Aorta (tissue), 5 donors: ENCODE measurements at places on chromosomes 1 and 21. TPM values are rescaled to one million over a fixed set of nuclear protein-coding genes. Genes with fewer than 3 reads are reported as not detected.

The EDN2 gene
- total RNA-seq = 1.5 TPM

DNA sequence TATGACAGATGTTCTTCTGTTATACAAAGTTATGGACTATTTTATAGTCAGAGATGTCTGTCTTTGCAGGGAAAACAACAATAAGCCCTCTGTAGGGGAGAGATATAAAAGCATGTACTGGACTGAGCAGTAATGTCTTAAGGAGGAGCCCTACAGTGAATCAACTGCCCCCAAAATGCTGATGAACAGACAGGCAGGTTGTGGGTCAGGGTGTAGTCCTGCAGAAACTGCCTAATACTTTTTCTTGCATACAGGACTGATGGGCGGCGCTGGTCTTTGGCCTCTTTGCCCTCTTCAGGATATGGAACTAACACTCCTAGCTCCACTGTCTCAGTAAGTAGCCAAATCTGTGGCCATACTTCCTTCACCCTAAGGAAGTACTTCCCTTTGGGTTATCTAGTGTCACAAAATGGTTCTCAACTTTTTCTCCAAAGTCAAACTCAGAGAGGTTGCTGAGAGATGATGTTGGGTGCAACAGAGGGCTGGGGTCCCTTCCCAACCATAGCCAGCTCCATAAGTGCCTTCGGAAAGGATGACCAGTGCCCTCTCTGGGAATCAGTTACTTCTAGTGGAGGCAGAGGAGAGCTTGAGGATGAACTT lies 129.8 kb downstream of the PIK3R3 start:
- no peaks in the 10 kb centered on the region for H3K27me3 ChIP-seq
- peaks cover 9% of the 10 kb centered on the region for H3K36me3 ChIP-seq
- H3K4me3 ChIP-seq = no peak overlapping the region
- no peak overlapping the region for H3K27ac ChIP-seq
- H3K4me1 ChIP-seq = no peaks in the 10 kb centered on the region

The CHI3L2 gene
- total RNA-seq = 7.8 TPM

DNA sequence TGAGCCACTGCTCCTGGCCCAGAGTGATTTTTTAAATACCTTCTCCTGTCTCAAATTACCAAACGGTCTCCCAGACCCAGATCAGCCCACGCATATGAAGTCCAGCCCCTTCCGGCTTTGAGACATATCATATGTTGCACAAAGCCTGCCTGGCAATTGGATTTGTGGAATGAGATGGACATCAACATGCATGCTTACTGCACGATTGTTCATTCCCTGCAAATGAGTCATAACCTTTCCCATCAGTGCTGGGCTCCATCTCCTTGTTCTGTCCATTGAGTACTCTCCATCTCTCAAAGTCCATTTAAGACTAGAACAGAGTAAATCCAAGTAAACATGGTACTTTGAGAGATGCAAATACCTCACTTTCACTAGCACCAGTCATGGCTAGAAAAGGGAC lies 612.2 kb upstream of the USP24 start:
- H3K4me1 ChIP-seq = no peaks in the 10 kb centered on the region
- no peaks in the 10 kb centered on the region for H3K36me3 ChIP-seq
- no peak overlapping the region for H3K27ac ChIP-seq
- no peak for DNase-seq

- no peak overlapping the region for H3K27ac ChIP-seq
- peaks cover 3% of the 10 kb centered on the region for H3K36me3 ChIP-seq
- DNase-seq = no peak
- no peak overlapping the region for H3K4me3 ChIP-seq
- H3K27me3 ChIP-seq = no peaks in the 10 kb centered on the region
- peaks cover 2% of the 10 kb centered on the region for H3K4me1 ChIP-seq
These were observed 168.7 kb downstream of the RUNX1 start for GRCh38 chr21:34880401-34880800.

DNA sequence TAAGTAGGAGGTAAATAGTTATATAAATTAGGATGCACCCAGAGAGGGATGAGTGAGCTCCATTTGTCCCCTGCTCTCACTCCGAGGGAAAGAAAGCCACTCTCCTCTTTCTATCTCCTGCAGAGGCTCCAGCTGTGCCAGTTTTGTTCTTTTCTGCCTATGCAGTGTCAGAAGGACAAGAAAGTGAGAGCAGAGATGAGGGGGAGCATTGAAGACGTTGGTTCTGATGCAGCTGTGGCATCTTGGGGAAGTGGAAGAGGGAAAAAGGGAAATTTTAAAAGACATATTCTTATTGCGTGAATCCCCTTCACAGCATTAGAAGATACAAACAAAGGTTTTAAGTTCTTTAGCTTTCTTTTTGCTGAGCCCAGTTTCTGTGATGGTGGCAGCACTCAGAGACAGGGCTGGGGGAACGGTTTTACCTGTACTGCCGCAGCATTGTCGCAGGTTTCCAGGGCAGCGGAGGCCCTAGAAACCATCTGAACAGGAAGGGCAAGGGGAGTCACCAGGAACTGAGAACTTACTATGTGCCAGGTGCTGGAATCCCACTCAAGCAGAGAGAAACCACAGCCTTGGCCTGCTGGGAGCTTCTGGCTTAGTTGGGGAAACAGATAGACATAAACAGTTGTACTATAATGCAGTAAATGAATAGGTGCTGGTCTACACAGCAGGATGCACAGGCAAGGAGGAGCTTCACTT lies 44.9 kb upstream of the USP24 start:
- H3K36me3 ChIP-seq = no peaks in the 10 kb centered on the region
- no peak overlapping the region for H3K4me3 ChIP-seq
- DNase-seq = no peak
- no peaks in the 10 kb centered on the region for H3K4me1 ChIP-seq
- H3K27me3 ChIP-seq = no peaks in the 10 kb centered on the region

- no peaks in the 10 kb centered on the region for H3K4me1 ChIP-seq
- peak; percentile 79 for DNase-seq
- H3K27me3 ChIP-seq = no peaks in the 10 kb centered on the region
- H3K36me3 ChIP-seq = no peaks in the 10 kb centered on the region
- no peak overlapping the region for H3K27ac ChIP-seq
- peak overlapping the region; percentile 24 for H3K4me3 ChIP-seq
These were observed 13.2 kb downstream of the KLHDC8A start for GRCh38 chr1:205343431-205344065.

DNA sequence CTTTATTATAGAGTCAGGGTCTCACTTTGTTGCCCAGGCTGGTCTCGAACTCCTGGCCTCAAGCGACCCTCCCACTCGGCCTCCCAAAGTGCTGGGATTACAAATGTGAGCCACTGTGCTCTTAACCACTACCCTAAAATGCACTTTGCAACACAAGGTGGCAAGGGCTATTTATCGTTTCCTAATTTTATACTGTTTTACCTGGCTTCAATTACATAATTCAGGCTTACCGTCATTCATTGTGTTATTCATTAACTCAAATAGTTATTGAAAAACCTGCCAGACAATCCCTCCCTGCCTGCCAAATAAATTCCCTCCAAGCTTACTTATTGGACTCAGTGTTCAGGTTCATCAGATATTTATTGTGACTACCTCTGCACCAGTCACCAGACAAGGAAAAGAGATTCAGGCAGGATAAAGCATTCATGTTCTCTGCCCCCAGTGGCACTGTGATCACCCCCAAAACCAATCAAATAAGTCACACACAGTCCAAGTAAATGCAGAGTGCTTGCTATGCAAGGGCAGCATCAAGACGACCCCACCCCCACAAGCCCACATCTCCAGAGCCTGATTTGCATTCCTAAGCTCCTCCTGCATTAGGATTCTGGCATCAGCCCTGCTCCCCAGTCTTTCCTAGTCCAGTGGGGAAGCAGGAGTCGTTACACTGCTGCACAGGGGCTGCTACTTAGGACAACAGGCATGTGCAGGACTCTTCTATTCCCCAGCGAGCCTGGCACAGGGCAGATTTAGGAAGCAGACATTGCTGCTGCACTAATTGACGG lies 8.1 kb downstream of the PAQR7 start:
- no peaks in the 10 kb centered on the region for H3K36me3 ChIP-seq
- H3K4me1 ChIP-seq = no peaks in the 10 kb centered on the region
- H3K27me3 ChIP-seq = no peaks in the 10 kb centered on the region
- H3K27ac ChIP-seq = no peak overlapping the region
- no peak overlapping the region for H3K4me3 ChIP-seq

The CROCC gene
- 34.1 TPM for total RNA-seq

- H3K4me3 ChIP-seq = no peak overlapping the region
- no peaks in the 10 kb centered on the region for H3K4me1 ChIP-seq
- H3K36me3 ChIP-seq = no peaks in the 10 kb centered on the region
- no peak for DNase-seq
- H3K27ac ChIP-seq = no peak overlapping the region
- no peaks in the 10 kb centered on the region for H3K27me3 ChIP-seq
These were observed 49.7 kb upstream of the GFI1 start for GRCh38 chr1:92536211-92536979.

DNA sequence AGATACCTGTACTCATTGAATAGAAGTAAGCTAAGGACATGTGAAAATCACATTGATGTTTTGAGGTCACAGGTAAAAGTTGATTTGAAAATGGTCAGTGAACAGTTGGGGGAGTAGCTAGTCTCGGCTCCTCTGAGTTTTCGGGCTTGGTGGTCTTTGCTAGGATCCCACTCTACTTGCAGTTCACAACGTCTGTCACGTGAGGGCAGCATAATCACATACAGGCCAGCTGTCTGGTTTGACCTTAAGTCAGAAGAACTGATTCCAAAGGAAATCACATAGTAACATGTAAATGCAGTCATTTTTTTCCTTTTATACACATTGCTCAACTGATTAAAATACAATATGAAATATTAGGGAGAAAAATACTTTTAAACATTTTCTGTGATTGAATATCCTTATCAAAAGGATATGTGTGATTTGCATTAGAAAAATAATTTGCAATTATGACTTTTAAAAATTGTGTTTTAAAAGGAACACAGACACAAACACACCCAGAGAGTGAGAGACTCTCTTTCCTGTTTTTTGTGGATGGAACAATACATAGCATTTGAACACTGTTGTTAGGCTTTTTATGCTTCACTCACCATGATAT lies 21.8 kb upstream of the PDC start:
- H3K27ac ChIP-seq = no peak overlapping the region
- H3K27me3 ChIP-seq = no peaks in the 10 kb centered on the region
- H3K4me1 ChIP-seq = no peaks in the 10 kb centered on the region

GRCh38 chr1:173532237-173532636 lies 55.1 kb downstream of the PRDX6 start:
- H3K27me3 ChIP-seq = no peaks in the 10 kb centered on the region
- no peak overlapping the region for H3K27ac ChIP-seq
- H3K4me3 ChIP-seq = no peak overlapping the region

- H3K27me3 ChIP-seq = no peaks in the 10 kb centered on the region
- H3K4me3 ChIP-seq = no peak overlapping the region
- no peaks in the 10 kb centered on the region for H3K4me1 ChIP-seq
- no peak overlapping the region for H3K27ac ChIP-seq
- no peak for DNase-seq
- no peaks in the 10 kb centered on the region for H3K36me3 ChIP-seq
These were observed 2.3 kb downstream of the CD53 start for GRCh38 chr1:110875216-110875731.
